ENCODE measurements at places on chromosomes 5 and 9. TPM values are rescaled to one million over a fixed set of nuclear protein-coding genes. Genes with fewer than 3 reads are reported as not detected.

- DNase-seq: no peak
- no peaks in the 10 kb centered on the region for H3K27me3 ChIP-seq
- no peak overlapping the region for H3K27ac ChIP-seq
- H3K4me1 ChIP-seq: no peaks in the 10 kb centered on the region
Observed at GRCh38 chr5:53253421-53253871, 143.9 kb upstream of the MOCS2 start.

Gene PRR16
- total RNA-seq: not detected

GRCh38 chr9:28439688-28440087 lies 866.4 kb upstream of the C9orf72 start:
- no peaks in the 10 kb centered on the region for H3K36me3 ChIP-seq
- no peaks in the 10 kb centered on the region for H3K4me1 ChIP-seq
- H3K27me3 ChIP-seq: no peaks in the 10 kb centered on the region
- H3K27ac ChIP-seq: no peak overlapping the region
- no peak overlapping the region for H3K4me3 ChIP-seq
- no peak for DNase-seq

Gene EIF4EBP3
- 11.8 TPM for total RNA-seq

Gene KCNIP1
- total RNA-seq: not detected

- no peak overlapping the region for H3K27ac ChIP-seq
- DNase-seq: no peak
Observed at GRCh38 chr5:142978252-142978651, 208.1 kb downstream of the ARHGAP26 start.

- H3K36me3 ChIP-seq: no peaks in the 10 kb centered on the region
- no peaks in the 10 kb centered on the region for H3K27me3 ChIP-seq
- no peak for DNase-seq
- H3K4me3 ChIP-seq: no peak overlapping the region
- no peaks in the 10 kb centered on the region for H3K4me1 ChIP-seq
- H3K27ac ChIP-seq: no peak overlapping the region
Observed at GRCh38 chr5:61886214-61886613, 419.8 kb upstream of the KIF2A start.

- no peak overlapping the region for H3K27ac ChIP-seq
- H3K27me3 ChIP-seq: peaks cover 5% of the 10 kb centered on the region
- H3K36me3 ChIP-seq: no peaks in the 10 kb centered on the region
- DNase-seq: no peak
- H3K4me3 ChIP-seq: no peak overlapping the region
Observed at GRCh38 chr5:160171666-160172065, 52.4 kb upstream of the PWWP2A start.

- peaks cover 30% of the 10 kb centered on the region for H3K4me1 ChIP-seq
- H3K4me3 ChIP-seq: peak overlapping the region; percentile 76
- peak overlapping the region; percentile 84 for H3K27ac ChIP-seq
- no peaks in the 10 kb centered on the region for H3K27me3 ChIP-seq
Observed at GRCh38 chr9:137128862-137129455, 10.0 kb upstream of the GRIN1 start.

Gene TTC39B
- total RNA-seq: 42.7 TPM

- H3K4me3 ChIP-seq: no peak overlapping the region
- no peaks in the 10 kb centered on the region for H3K27me3 ChIP-seq
- no peaks in the 10 kb centered on the region for H3K4me1 ChIP-seq
- no peak for DNase-seq
Observed at GRCh38 chr5:57778501-57779091, 296.0 kb upstream of the ACTBL2 start.

Data from CD4-positive, CD25-positive, alpha-beta regulatory T cell (primary cell).